ENCODE measurements at places on chromosomes 13 and 19. TPM values are rescaled to one million over a fixed set of nuclear protein-coding genes. Genes with fewer than 3 reads are reported as not detected.

GRCh38 chr19:5960005-5961001, 17.6 kb downstream of the RANBP3 start:
- no peak for DNase-seq

- no peak for DNase-seq
Observed at GRCh38 chr19:29054886-29055675, 157.9 kb downstream of the UQCRFS1 start.

DNA sequence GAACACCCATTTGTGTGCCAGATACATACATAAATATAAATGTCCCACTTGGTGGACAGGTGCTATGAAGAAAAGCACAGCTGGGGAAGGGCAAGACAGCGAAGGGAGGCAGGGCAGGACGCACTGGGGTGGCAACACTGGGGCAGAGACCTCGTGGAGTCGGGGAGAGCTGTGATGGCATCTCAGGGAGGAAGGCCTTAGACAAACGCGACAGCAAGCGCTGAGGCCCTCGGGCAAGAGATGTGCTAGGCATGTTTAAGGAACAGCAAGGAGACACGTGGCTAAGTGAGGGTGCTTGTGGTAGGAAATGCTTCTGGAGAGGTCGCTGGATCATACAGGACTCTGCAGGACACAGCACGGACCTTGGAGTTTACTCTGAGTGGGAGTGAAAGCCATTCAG, 23.3 kb upstream of the CCNP start:
- no peak for DNase-seq

The TNNT1 gene
- 5.5 TPM for total RNA-seq

GRCh38 chr19:28542394-28543243, 670.3 kb downstream of the UQCRFS1 start:
- no peak for DNase-seq

The ZNF429 gene
- 31.7 TPM for total RNA-seq

DNA sequence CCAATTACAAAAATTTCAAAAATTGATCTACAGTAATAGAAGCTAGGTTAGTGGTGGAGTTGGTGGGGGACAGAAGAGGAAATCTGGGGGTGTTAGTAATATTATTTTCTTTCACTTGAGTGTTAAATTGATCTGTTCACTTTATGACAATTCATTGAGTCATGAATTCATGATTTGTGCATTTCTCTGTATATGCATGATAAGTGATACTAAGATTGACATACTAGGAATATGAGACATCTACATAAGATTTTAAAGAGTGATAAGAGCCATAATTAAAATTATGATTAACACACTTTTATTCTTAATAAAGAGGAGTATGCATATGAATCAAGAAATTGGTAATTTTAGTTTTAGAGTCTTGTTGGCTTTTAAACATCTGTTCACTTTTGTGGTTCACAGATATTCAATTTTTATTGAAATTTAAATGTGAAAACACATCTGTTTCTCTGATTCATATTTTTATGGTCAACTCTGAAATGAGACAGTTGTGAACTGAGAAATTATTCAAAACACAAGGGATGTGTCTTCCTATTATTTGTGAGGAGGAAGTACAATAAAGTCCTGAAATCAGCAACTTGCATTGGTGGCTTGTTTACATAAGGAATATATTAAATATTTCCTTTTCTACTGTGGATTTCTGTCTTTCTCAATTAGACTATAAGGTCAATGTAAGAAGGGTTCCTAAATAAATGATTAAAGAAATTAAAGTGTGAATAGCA, 196.5 kb downstream of the ITGBL1 start:
- no peak for DNase-seq

DNA sequence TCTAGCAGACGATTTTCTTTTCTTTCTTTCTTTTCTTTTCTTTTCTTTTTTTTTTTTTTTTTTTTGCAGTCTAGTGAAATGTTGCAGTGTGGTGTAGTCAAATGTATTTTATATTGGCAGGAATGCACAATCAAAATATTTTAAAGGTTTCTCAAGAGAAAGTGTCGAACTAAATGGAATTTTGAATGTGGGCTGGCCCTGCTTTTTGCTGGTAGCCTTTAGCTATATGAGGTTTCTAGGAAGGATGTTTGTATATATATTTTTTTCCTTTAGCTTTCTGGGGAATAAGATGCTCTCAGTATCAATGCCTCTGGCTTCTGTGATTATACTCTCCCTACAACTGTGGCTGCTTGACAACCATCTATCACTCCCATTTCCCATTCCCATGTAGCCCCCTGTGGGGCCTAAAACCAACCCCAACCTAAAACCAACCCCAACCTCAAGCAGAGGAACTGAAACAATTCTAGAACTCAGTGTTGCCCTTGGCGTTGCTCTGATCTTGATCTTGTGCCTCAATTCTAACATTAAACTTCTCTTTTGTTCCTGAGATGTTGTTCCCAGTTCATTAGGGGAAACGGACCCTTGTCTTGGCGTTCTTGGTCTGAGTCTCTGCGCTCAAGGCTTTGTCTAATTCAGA, 27.1 kb downstream of the CYSLTR2 start:
- no peak for DNase-seq

DNA sequence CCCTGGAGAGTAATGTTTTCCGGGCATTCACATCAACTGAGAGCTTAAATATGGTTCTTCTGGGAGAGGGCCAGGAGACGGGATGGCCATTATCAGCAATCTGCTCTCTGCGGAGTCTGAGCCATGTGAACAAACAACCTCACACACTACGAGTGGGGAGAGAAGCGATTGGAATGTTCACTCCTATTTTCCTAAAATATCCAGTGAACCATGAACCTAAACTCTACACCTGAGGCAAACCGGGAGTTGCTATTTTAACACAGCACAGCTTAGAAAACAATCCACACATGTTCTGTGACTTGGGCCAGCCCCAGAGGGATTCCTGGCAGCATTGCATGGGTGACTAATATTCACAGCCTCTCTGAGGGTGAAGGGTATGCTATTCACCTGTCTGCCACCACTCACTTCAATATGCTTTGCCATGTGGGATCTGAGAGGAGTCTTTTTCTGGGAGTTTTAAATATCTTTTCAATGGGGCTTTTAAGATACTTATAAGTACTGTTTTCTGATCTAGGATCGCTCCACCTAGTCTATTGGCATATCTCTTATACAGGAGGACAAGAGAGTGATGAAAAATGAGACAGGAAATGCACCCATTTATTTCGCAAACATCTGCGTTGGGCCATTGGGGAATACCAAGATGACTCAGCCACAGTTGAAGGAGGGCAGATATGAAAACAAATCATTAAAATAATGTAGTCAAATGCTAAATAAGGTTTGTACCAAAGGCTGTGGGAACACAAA, 72.6 kb upstream of the SERP2 start:
- DNase-seq = no peak

- no peak for DNase-seq
Observed at GRCh38 chr13:105346141-105346775, 1189.2 kb downstream of the EFNB2 start.

GRCh38 chr13:100826441-100826840, 151.8 kb upstream of the TMTC4 start:
- DNase-seq = no peak

Measured in progenitor cell of endocrine pancreas (in vitro differentiated cells).